D721Med (cell line): ENCODE measurements at places on chromosomes 3 and 15.

DNA sequence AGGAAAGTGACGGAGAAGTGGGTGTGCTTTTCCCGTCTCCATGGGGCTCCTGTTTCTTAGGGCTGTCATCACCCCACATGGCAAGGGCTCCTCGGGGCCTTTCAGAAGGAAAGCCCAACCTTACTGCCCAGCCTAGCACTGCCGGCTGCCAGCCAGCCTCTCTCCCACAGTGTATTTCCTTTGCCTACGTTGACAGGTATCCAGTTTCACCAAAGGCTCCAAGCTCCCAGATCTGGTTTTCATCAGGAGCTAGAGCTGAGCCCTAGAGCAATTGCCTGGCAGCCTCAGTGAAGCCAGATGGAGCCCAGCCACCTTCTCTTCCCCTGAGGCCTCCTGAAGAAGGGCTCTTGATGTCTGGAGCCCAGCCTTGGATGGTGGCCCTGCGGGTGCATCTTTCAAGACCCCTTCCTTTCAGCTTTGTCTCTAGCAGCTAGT is 20.2 kb downstream of the CRABP1 start:
- DNase-seq: no peak

DNA sequence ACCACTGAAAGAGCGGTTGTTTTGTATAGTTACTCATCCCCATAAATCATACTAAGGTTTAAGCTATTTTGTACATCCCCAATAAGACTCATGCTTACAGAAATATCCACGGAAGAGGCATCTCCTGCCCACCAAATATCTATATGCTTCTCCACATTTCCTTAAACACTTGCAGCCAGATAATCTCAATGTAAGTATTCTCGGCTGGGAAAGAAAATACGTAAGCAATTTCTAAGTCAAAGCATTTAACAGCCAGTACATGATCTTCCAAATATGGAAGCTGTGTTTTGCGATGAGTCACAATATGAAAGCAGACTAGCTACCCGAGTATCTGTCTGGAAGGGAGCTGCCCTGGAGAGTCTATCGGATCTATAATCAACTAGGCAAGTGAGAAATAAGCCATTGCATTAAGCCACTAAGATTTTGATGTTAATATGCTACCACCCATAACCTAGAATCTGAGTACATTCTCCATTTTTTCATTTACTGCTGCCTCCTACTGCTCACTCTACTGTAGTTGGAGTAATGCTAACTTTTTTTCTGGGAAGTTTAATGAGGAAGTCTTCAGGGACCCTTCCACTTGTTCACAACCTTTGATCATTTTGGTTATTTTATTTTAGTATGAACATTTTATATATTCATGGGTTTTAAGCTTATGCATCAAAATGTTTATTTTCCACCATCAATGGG is 26.9 kb upstream of the ZMAT3 start:
- DNase-seq: no peak

DNA sequence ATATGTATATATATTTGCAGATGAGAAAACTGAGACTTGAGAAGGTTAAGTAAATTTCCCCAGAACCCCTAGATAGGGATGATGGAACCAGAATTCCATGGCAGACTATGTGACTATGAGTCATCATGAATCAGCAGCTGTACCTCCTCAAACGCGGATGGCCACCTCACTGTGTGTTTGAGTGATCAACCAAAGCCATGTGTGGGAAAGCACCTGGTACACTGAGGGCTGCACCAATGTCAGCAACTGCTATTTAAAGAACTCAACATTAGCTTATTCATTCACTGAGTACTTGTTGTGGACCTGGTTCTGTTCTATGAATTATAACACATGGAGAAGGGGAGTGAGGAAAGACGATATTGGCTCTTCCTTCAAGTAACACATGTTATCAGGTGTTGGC is 377.0 kb downstream of the GAP43 start:
- DNase-seq: no peak

GRCh38 chr3:121126707-121127035 is 218.7 kb downstream of the STXBP5L start:
- no peak for DNase-seq

DNA sequence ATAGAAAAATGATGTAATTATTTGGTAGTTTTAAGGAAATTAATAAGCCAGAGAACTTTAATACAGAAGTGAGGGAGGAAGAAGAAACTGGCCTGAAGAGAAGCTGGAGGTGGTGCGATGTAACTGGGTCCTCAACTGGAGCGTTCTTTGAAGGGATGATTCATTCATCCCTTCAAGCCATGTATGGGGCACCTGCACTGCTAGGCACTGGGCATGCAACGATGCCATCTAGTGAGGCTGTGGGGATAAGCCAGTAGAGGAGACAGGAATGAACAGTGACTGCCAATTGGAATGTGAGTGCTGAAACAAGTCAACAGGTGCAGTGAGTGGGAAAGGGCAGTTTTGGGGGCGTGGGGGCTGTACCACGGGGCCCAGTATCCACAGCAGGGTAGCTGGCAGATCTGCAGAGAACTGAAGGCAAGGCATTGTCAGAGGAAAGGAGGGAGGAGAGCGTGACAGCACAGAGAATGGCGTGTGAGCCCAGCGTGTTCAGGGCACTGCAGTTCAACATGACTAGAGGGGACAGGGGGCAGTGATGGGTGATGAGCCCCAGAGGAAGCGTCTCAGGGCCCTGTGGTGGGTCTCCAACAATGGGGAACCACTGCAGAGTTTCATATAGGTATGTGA is 3.8 kb upstream of the KIF23 start:
- no peak for DNase-seq

DNA sequence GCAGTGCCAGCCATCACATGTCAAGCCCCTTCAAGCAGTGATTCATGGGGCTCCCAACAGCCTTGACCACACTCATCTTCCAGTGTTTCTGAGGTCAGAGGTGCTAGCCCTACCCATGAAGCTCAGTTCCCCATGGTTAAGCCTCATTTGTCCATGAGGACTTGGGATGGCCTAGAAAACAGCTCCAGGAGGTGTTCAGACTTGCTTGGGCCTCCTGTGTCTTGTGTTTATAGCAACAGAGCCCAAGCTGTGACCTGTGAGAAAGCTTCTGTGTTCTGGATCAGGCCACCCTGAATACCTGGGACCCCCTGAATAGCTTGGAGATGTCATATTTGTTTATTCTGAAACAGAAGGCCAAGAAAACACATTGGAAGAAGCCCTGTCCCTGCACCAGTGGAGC is 36.7 kb downstream of the LARP6 start:
- DNase-seq: no peak

GRCh38 chr3:113485161-113485609 is 29.8 kb downstream of the SPICE1 start:
- DNase-seq: no peak

DNA sequence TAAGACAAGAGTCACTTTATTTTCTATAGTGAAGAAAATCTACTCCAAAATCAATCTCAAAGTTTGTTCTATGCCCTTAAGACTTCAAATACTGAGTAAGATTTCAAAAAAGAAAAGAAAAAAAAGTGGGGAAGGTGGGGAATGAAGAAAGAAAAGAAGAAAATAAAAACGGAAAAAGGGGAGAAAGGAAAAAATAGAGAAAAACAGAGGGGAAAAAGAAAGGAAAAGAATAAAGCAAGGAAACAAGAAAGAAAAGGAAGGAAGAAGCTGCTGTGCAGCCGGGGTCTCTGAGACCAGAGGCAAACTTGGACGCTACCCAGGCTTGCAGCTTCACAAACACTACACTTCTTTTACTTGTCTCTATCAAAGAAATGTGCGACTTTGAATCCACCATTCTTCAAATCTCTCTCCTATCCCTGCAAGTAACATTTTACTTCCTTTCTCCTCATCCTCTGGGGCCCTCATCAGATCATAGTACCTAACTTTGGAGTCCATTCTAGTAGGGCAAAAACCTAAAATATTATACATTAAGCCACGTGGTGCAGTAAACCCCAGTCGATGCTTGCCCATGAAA is 279.8 kb downstream of the FOXP1 start:
- no peak for DNase-seq

DNA sequence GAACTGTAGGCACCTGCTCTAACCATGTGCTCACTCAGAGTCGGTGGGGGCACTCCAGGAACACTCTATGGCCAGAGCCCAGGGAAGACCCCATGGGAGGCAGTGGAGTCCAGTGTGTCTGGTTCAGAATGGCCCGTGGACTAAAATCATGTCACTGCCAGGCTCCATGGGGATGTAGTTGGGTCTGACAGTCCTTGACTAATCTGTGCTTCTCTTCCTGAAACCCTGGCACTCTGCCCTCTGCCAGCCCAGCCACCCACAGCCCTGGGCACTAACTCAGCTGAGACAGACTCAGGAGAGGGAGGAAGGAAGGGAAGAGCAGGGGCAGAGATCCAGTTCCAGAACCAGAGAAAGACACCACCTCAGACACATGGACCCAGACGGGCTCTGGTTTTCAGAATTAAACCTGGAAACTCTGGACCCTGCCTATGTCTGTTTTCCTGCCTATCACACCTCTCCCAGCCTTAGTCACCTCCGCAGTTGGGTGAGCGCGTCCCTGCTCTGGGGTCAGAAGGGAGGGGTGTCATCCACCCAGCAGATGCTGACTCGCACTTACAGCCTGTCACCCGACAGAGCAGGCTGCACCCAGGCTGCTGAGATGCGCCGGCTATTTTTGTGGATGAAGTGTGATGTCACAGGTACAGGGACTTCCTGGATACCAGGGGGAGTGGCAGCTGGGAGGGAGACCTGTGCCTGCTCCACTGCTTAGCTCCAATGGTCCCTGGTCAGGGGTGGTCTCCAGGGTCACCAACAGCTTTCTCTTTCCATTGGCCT is 56.8 kb upstream of the INSYN1 start:
- no peak for DNase-seq

- DNase-seq: no peak
Observed at GRCh38 chr15:75177360-75178071, 24.2 kb upstream of the C15orf39 start.

- no peak for DNase-seq
Observed at GRCh38 chr3:4935347-4935746, 43.9 kb upstream of the BHLHE40 start.

DNA sequence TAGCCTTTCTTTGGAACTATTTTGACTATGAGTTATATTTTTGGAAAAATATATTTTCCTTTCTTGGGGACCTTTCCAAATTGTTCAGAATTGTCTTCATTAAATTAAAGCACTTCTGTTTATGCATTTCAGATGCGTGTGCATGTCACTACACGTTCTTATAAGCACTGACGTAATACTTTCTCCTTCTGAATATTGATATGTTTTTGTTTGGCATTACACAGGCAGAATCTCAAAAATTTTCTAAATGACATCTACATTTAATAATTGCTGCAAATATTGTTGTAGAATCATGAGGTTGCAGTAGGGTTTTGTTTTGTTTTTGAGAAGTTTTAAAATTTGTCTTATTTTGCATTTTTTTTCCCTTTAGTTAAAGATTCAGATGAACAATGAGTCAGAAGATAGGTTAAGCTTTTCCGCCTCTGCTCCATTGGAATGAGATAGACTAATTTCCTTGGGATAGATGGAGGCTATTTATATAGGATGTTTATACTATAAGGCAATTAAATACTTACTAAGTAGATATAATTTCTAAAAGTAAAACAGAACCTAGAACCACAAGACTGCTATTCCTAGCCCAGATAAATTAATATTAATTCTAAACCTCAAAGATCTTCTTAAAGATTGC is 110.8 kb downstream of the MBNL1 start:
- no peak for DNase-seq

DNA sequence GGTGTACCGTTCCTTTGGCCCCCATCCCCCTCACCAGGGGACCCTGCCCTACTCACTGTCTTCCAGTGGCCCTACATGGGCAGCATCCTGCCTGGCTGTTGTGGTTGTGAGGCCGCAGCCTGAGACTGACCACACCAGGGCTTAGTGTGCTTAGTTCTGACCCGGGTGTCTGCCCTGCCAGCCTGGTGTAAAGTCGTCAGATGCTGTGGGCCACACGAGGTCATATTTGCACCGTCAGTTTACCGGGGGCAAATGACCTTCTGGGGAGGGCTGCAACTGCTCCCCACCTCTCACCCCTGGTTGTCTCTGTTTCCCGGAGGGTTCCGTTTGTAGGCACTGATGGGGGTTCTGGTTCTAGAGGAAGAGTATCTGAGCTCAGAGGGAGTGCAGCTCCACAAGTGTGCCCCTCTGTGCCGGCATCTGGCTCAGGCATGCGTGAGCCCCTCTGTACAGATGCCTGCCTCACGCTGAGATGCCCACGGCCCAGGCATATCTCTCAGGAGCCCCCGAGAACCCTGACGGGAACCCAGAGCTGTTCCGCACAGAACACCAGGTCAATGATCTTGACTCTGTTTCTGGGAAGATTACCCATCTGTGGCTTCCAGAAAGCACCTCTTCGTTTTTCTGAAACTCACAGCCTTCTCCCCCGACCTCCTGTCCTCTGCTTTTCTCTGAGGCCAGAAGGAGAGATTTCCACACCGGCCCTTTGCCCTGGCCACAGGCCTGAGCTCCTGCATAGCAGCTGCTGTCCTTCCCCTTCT is 19.2 kb downstream of the KLF13 start:
- no peak for DNase-seq

- no peak for DNase-seq
Observed at GRCh38 chr3:106673926-106674569, 703.2 kb upstream of the CCDC54 start.

GRCh38 chr3:177498037-177498857 is 301.0 kb upstream of the TBL1XR1 start:
- no peak for DNase-seq

DNA sequence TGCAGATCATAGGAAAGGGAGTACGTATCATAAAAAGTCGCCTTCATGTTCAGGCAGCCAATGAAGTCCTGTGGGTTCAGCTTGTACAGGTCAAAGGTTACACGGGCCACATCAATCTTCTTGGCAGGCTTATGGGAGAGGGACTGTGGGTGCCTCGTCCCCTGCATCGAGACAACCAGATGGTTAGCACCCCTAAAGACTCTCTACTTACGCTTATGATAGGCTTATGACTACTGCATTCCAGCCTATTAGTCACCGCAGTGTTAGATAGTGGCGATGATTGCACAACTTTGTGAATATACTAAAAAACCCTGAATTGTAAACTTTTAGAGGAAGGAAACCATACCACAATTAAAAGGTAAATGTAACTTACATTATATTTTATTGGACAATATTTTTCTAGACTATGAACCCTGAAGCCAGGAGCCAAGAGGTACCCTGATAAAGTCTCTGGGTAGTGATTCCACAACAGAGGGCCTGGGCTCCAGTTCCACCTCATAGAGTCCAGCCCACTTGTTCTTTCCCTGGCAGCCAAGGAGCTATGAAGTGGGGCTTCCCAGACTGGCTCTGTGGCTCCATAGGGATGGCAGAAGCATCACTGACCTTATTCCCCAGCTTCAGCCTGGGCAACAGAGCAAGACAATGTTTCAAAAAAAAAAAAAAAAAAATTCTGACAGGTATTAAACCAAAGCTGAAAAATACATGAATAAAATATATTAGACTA is 2.5 kb upstream of the FANCD2 start:
- DNase-seq: no peak

DNA sequence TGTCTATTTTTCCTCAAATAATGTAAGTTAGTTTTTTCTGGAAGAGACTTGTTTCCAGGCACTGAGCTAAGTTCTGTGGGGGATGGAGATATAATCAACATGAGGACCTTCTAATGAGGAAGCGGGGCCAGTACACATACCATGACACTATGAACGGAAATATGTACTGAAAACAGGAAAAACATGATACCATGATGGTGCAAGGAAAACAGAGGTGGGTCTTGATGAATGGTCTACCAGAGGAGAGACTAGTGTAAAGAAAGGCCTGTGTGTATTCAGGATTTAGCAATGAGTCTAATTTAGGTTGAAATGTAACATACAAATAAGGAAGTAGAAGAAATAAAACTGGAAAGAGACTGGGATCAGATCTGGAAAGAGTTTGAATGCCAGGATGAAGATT is 38.9 kb upstream of the TPRG1 start:
- no peak for DNase-seq
